ENCODE measurements at places on chromosomes 2 and 18.

- no peak for DNase-seq
Observed at GRCh38 chr18:58908006-58908405, 43.3 kb downstream of the ZNF532 start.

GRCh38 chr2:73142937-73143336 lies 30.2 kb upstream of the RAB11FIP5 start:
- no peak for DNase-seq

DNA sequence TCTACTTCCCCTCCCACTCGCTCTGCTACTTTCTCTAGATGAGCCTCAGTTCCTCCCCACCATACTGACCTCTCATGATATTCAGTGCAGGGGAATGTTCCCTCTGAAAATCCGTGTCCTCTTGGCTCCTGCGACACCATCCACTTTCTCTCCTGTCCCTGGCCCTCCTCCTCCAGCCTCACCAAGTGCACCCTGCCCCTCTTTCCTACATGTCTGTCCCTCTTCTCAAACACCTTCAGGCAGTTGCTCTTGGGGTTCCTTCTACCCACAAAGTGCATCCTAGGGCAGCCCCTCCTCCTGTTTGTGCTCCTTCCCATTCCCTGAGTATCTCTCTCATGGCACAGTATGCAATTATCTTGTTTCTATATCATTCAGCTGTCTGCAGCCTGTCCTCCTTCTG lies 246.4 kb upstream of the RAB6C start:
- DNase-seq: no peak

GRCh38 chr2:74415762-74416395 lies 5.5 kb downstream of the C2orf81 start:
- no peak for DNase-seq

- DNase-seq: no peak
Observed at GRCh38 chr2:16290311-16291020, 350.1 kb downstream of the MYCN start.

- DNase-seq: no peak
Observed at GRCh38 chr18:3493501-3494244, 43.7 kb downstream of the TGIF1 start.

GRCh38 chr2:98134172-98135005 lies 47.4 kb downstream of the VWA3B start:
- no peak for DNase-seq

DNA sequence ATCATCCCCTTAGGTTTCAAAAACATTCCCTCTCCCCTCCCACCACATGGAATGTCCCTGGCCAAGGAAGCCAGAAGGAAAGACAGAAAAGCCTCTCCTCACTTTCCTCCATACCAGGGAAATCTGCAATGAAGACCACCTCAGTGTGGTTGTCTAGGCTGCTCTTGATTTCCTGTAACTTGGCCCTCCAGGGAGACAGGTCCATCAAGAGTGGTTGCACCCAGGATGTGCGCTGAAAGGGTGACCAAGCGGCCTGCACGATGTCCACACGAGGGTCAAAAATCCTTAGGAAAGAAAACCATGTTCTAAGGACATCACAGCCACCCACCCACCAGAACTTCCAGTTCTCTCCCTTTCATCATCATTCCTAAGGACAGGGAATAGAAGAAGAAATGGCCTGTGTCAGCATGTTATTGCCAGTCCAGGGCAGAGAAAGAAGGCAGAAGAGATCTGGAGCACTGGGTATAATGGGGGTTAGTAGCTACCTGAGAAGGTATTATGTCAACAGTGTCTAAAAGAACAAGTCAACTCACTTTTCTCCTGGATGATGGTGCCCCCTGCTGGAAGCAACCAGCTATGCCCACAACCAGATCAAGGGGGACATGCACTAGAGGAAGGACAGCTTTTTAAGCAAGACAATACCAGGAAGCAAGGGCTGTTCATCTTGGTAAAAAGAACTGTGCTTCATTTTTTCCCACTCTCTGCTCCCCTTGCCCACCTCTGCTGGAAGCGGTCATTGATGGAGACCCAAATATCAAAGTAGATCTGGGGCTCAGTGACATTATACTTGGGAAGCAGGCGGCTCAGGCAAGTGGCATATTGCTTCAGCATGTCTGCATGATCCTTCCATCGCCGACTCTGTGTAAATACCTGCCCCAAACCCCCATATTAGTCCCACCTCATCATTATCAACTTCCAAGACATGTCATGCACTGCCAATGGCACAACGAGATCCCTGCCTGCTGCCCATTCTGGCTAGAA lies 9.3 kb downstream of the GGCX start:
- DNase-seq: no peak

DNA sequence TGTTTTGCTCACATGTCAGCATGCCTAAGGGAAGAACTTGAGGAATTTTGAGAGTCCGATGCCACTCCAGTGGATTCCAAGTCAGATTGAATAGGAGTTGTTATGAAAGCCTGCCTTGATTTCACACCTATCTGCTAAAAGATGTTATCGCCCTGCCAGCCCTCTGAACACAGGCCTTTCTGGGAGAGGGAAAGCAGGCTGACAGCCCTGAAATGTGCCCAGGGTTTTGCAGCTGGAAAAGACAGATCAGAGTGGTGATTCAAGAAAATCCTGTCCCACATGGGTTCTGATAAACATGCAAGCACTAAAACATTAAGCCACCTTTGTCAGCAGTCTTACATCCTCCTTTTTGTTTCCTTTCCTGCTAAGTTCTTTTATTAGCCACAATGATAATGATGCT lies 1752.9 kb upstream of the CELF4 start:
- DNase-seq: no peak

DNA sequence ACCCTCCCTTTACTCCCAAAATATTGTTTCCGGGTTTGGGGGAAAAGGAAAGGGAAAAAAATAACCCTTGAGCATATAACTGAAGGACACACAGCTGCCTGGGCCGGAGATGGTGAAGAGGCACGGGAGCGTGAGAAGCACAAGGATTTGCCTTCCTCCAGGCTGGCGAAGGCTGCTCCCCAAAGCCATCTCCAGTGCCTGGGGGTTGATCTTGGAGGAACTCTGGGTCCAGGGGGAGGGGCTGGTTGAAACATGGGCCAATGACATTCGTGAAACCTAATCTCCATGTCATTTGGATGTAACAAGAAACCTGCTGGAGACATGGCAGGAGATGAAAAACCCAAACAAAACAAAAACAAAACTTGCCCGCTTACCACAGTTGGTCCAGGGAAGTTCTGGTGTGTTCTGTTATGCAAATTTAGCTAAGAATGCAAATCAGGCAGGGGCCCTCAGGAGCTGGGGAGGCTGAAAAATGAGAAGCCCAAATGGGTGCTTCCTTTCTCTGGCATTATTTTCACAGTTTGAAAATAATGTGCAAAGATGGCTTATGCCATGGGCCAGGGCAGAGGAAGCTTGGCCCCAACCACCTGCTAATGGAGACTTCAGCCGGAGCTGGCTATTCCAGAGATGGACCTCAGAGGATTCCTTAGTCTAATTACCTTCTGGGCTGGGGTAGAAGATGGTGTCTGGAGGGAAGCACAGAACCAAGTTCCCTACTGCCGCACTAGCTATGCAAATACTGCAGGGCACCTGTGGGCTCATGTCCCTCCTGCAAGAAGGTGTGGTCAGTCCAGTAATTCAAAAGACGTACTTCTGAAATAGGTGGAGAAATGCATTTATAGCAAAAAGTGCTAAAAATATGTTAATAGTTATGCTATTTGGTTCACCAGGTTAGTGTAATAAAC lies 180.9 kb downstream of the BCL2 start:
- peak; percentile 85 for DNase-seq

- DNase-seq: no peak
Observed at GRCh38 chr2:118014492-118014824, 588 bp upstream of the CCDC93 start.

GRCh38 chr2:237345891-237346640 lies 67.9 kb downstream of the COL6A3 start:
- no peak for DNase-seq

DNA sequence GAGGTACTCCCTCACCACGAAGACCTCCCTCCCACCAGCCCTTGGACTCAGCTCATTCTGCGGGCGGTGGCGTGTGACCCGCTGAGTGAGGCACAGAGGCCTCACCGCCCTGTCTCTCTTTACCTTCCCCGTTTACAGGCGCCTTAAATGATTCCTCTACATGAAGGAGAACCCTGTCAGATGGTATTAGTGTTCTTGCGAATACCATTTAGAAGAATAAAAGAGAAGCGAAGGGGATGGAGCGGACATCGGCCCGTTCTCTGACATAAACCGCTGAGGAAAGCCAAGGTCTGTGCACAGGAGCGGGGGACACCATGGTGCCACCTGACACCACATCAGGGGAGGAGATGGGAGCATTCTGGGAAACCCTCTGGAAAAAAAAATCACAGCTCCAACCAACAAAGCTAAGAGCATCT lies 179.8 kb downstream of the HDAC4 start:
- DNase-seq: no peak

DNA sequence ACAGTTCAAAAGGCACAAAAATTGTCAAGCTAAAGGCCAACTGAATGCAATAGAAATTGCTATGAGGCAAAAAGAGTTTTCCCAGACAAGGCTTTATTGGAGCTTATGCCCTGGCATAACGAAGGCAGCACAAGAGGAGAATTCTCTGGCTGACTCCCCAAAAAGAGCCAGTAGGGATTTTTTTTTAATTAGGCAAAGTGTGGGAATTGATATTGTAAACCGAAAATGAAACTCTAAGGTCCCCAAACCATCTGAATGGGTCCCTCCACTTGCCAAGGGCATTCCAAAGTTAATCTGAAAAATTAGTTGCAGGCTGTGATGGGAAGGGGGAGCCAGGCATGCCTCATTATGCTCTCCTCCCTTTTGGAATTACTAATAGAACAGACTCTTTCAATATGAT lies 118.9 kb downstream of the SPOPL start:
- no peak for DNase-seq

DNA sequence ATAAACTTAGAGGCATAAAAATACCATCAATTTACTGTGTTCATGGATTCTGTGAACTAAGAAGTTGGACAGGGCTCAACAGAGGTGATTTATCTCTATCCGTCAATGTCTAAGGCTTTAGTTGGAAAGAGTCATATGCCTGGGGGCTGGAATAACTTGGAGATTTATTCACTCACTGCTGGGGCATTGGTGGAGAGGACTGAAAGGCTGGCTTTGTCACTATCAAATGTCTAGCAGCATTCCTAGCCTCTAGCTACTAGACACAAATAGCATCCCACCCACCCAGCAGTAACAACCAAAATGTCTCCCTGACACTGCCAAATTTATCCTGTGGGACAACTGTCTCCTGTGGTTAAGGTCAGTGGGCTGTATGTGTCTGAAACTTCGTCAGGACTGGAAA lies 71.0 kb downstream of the EVA1A start:
- DNase-seq: no peak

- no peak for DNase-seq
Observed at GRCh38 chr2:25053041-25053440, 11.2 kb downstream of the EFR3B start.

DNA sequence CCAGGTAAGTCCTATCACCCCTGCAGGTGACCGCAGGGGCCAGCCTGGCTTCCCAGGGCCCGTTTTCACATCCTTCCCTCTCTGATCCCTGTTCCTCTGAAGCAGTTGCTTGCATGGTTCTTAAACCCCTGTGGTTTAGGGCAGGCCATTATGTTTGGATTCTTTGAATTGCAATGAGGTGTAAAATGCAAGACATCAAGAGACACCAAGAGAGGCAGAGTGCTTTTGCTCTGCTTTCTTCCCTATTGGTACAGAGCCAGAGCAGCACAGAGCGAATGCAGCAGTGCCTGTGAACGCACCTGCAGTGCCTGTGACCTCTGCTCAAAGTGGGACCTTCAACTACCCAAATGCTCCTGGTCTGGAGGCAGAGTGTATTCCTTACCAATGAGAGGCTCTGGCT lies 7.6 kb downstream of the RFX8 start:
- peak; percentile 38 for DNase-seq
